ENCODE measurements at places on chromosomes 2 and 18. TPM values are rescaled to one million over a fixed set of nuclear protein-coding genes. Genes with fewer than 3 reads are reported as not detected.
A peak's percentile ranks its signal among the peaks of the same experiment; 100 is the strongest.

Gene PSTPIP2
- total RNA-seq = 25.3 TPM

Gene SPATS2L
- total RNA-seq = 21.8 TPM

Gene UCN
- 1.7 TPM for total RNA-seq

Gene KIF5C
- total RNA-seq = 19.8 TPM

Gene EGR4
- 0.55 TPM for total RNA-seq

Gene PDK1
- total RNA-seq = 15.5 TPM

Gene CTLA4
- total RNA-seq = 39.0 TPM

Gene HOXD1
- not detected for total RNA-seq

Gene RIT2
- total RNA-seq = not detected

Gene MTA3
- 24.1 TPM for total RNA-seq

Gene KCNJ3
- total RNA-seq = not detected

GRCh38 chr2:157989227-157989626, 112.4 kb upstream of the UPP2 start:
- DNase-seq = no peak
- H3K36me3 ChIP-seq = no peaks in the 10 kb centered on the region

GRCh38 chr2:8886876-8887275, 49.5 kb upstream of the KIDINS220 start:
- DNase-seq = no peak
- no peaks in the 10 kb centered on the region for H3K27me3 ChIP-seq
- no peaks in the 10 kb centered on the region for H3K4me1 ChIP-seq
- no peak overlapping the region for H3K4me3 ChIP-seq
- H3K27ac ChIP-seq = no peak overlapping the region
- no peaks in the 10 kb centered on the region for H3K36me3 ChIP-seq

GRCh38 chr2:86400321-86400720, 40.9 kb upstream of the KDM3A start:
- H3K36me3 ChIP-seq = no peaks in the 10 kb centered on the region
- H3K4me3 ChIP-seq = no peak overlapping the region
- DNase-seq = no peak
- H3K27me3 ChIP-seq = no peaks in the 10 kb centered on the region

DNA sequence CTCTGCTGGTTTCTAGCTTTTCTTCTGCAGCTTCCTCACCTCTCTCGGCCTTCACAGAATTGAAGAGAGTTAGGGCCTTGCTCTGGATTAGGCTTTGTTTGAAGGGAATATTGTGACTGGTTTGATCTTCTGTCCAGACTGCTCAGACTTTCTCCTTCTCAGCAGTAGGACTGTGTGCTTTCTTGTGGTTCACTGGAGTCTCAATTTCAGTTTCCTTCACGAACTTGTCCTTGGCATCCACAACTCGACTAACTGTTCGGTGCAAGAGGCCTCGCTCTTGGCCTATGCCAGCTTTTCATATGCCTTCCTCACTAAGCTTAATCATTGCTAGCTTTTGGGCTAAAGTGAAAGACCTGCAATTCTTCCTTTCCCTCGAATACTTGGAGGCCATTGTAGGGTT, 18.9 kb upstream of the SALL3 start:
- no peaks in the 10 kb centered on the region for H3K27me3 ChIP-seq
- no peak overlapping the region for H3K4me3 ChIP-seq
- H3K4me1 ChIP-seq = no peaks in the 10 kb centered on the region
- DNase-seq = no peak
- H3K36me3 ChIP-seq = no peaks in the 10 kb centered on the region

DNA sequence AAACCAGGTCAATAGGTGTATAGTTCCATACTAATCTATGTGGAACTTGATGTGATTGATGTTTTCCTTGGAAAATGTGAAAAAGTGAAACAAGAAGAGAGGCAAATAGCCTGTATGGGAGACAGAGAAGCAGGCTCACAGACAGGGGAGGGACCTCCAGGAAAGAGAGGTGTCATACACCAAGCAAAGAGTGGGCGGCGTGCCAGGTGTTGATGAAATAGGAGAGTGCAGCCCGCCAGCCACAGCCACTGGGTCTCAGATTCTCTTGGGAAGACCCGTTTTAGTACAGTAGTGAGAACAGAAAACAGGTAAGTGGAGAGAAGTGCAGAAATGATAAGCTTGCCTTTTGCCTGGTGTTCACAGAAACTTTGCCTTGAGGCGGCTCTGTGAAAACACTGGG, 301.9 kb downstream of the ZNF407 start:
- H3K27ac ChIP-seq = no peak overlapping the region
- H3K4me3 ChIP-seq = no peak overlapping the region
- no peak for DNase-seq
- no peaks in the 10 kb centered on the region for H3K4me1 ChIP-seq

GRCh38 chr2:205086662-205087061, 541.4 kb downstream of the PARD3B start:
- no peaks in the 10 kb centered on the region for H3K36me3 ChIP-seq
- no peak for DNase-seq
- no peaks in the 10 kb centered on the region for H3K27me3 ChIP-seq
- no peak overlapping the region for H3K27ac ChIP-seq
- peaks cover 6% of the 10 kb centered on the region for H3K4me1 ChIP-seq
- H3K4me3 ChIP-seq = no peak overlapping the region

DNA sequence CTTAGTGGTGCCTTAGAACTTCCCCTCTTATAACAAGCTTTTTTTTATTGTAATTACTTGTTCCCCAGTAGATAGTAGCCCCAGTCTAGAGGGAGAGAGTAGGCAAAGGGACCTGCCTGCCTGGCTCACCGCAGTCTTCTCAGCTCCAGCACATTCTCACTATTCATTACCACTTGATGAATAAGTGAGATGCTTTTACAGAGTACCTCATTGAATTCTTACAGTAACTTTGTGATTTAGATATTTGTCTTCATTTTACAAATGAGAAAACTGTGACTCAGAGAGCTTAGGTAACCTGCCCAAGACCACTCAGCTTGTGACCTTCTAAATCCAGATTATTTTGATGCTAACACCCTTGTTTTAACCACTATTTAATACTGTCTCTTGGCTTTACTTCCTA, 77.8 kb downstream of the CHRNA1 start:
- no peaks in the 10 kb centered on the region for H3K27me3 ChIP-seq
- H3K27ac ChIP-seq = no peak overlapping the region

DNA sequence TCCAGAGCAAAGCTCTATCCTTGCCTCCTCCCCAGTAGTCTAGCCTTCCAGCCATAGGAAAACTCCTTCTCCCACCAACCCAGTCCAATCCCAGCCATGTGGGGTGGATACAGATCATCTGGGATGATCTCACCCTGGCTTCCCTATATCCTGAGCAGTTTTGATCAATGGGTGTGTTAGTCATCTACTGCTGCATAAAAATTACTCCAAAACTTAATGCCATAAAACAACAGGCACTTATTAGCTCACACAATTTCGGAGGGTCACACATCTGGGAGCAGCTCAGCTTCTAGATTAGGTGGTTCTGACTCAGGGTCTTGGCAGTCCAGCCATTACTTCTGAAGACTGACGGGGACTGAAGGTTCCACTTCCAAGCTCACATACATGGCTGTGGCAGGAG, 190.4 kb downstream of the SPP2 start:
- peaks cover 8% of the 10 kb centered on the region for H3K4me1 ChIP-seq
- H3K36me3 ChIP-seq = no peaks in the 10 kb centered on the region
- no peak for DNase-seq
- no peaks in the 10 kb centered on the region for H3K27me3 ChIP-seq
- no peak overlapping the region for H3K27ac ChIP-seq
- H3K4me3 ChIP-seq = no peak overlapping the region

DNA sequence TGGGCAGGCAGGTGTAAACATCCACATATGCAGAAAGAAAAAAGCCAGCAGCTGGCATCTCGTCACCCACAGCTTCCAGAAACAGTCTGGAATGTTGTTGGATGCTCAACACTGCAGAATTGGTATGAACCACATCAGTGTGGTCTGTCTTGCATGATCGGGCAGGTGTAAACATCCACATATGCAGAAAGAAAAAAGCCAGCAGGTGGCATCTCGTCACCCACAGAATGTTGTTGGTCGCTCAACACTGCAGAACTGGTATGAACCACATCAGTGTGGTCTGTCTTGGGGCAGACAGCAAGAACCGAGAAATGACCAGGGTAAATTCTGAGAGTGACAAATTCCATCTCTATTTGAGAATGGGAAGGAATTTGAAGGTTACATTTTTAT, 39.6 kb downstream of the DOCK10 start:
- H3K27ac ChIP-seq = no peak overlapping the region
- H3K36me3 ChIP-seq = no peaks in the 10 kb centered on the region
- no peaks in the 10 kb centered on the region for H3K27me3 ChIP-seq
- DNase-seq = no peak

- no peak overlapping the region for H3K27ac ChIP-seq
- no peaks in the 10 kb centered on the region for H3K4me1 ChIP-seq
These were observed 950.7 kb upstream of the FAM98A start for GRCh38 chr2:34549710-34550345.

DNA sequence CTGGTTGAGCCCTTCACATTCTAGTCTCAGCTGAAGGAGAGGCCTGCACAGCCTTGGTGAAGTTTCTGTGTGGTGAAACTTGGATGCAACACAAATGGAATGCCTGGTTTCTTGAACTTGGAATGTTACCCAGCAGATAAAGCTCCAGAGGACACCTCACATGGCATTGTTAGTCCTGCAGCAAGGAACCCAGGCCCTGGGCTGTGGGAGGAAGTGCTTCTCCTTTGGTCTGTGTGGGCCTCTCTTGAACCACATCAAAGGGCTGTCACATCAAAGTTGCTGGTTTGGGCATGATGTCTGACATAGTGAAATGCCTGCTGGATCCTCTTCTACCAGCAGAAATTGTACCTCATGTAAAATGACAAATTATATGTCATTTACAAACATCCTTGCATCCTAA, 198.5 kb downstream of the FHOD3 start:
- no peak for DNase-seq
- no peaks in the 10 kb centered on the region for H3K27me3 ChIP-seq
- no peak overlapping the region for H3K4me3 ChIP-seq
- no peaks in the 10 kb centered on the region for H3K36me3 ChIP-seq
- H3K27ac ChIP-seq = no peak overlapping the region
- no peaks in the 10 kb centered on the region for H3K4me1 ChIP-seq

DNA sequence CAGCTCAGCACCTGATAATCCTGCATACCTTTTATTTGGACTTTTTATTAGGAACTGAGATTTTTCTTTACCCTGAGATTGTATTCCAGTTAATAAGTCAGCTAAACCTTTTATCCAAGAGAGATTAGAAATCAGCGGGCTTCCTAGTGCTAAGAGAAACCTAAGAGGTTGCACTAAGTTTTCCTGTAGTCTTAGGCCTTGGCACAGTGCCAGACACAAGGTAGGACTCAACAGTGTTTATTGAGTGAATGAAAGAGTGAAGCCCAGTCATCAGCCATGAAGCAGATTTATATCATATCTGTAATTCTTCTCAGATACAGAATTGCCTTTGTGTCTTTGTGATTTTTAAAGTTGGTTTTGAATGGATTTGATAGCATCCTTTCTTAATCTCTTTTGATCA, 13.6 kb downstream of the OTX1 start:
- no peak overlapping the region for H3K27ac ChIP-seq
- no peak for DNase-seq
- H3K36me3 ChIP-seq = no peaks in the 10 kb centered on the region
- no peak overlapping the region for H3K4me3 ChIP-seq
- no peaks in the 10 kb centered on the region for H3K4me1 ChIP-seq

- H3K36me3 ChIP-seq = no peaks in the 10 kb centered on the region
- no peak overlapping the region for H3K4me3 ChIP-seq
- no peak overlapping the region for H3K27ac ChIP-seq
- no peaks in the 10 kb centered on the region for H3K27me3 ChIP-seq
These were observed 16.3 kb upstream of the TRIM43B start for GRCh38 chr2:95500854-95501253.

DNA sequence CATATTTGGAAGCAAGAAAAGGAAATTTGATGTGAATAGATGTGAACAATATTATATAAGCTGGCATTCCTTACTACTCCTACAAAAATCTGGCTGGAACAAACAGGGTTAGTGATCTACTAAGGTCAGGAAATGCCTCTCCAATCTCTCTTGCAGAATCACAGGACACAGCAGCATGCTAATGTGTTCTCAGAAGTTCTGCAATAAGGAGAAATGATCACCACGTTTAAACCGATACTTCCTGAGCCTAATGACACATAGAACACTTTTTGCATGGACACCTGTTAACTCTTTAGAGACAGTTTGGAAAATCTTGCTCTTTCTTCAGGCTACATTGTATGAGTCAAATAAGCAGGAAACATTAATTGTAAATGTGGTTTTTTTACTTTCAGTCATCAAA, 89.6 kb upstream of the MAP3K20 start:
- H3K4me1 ChIP-seq = no peaks in the 10 kb centered on the region
- no peak overlapping the region for H3K27ac ChIP-seq
- H3K4me3 ChIP-seq = no peak overlapping the region
- H3K27me3 ChIP-seq = no peaks in the 10 kb centered on the region

GRCh38 chr18:34604591-34604990, 105.5 kb upstream of the DTNA start:
- no peak for DNase-seq
- H3K27me3 ChIP-seq = no peaks in the 10 kb centered on the region
- H3K36me3 ChIP-seq = no peaks in the 10 kb centered on the region
- no peak overlapping the region for H3K27ac ChIP-seq

DNA sequence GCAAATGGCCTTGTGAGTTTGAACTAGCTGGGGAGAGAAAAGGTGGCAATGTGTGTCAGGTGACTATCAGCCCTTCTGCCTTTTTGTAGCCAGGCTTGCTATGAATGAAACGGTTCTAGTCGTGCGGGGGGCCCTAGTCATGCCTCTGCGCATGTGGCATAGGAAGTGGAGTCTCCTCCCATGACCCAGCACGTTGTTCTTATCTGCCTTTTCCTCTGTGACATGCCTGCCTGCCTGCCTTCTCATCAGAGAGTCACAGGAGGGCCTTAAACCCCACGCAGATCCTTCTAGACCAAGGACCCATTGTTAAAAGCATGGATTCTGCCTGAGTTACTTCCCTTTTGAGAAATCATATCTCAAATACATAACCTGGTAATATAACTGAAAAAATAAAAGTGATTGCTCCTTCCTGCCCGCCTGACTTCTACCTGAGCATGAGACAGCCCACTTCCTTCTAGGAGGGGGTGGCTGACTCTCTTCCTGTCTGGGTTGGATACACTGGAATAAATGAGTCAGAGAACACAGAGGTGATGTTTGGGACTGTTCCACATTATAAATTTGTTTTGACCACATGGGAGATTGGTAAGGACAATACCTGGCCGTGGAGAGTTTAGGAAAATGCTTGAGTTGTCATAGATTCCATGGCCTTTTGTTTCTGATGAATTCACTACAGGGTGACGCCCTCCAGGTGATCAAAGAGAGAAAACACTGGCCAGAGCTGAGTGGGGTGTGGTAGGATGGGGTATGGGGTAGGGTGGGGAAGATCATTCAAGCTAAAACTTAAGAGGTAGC, 49.8 kb downstream of the FBLN7 start:
- H3K36me3 ChIP-seq = no peaks in the 10 kb centered on the region
- H3K27ac ChIP-seq = peak overlapping the region; percentile 82
- peak overlapping the region; percentile 17 for H3K4me3 ChIP-seq
- DNase-seq = peak; percentile 47
- H3K4me1 ChIP-seq = peaks cover 73% of the 10 kb centered on the region

Measured in CD8-positive, alpha-beta memory T cell (primary cell).